ENCODE measurements at places on chromosomes 4 and X.

- no peak for DNase-seq
Observed at GRCh38 chrX:75230296-75230695, 43.6 kb upstream of the UPRT start.

GRCh38 chr4:1296324-1297022, 6.8 kb downstream of the MAEA start:
- DNase-seq = no peak

- DNase-seq = no peak
Observed at GRCh38 chr4:180333162-180333561, 1910.0 kb upstream of the TENM3 start.

- DNase-seq = no peak
Observed at GRCh38 chr4:151438154-151438553, 29.2 kb downstream of the FHIP1A start.

DNA sequence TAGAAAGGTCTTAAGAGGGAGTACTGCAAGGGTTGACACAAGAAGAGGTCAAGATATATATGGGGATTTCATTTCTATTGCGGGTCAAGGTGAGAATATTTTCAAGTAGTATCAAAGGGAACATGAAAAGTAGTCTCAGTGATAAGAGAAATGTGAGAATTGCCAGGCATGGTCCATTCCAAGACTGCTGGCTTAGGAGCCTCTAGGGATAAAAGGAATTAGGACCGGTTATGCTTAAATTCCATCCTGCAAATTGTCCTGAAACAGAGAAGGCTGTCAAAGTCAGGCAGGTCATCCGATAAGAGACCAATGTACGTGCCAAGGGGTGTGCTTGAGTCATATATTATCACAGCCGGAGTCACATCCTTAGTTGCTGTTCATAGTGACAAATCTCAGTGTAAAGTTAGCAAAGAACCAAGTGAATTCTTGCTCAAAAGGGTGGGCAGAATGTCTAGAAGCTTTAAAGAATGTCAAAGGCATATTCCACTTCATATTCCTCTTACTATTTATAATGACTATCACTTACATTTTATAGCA, 133.6 kb downstream of the CBLL2 start:
- no peak for DNase-seq

All from right kidney (tissue), 9 donors.